ENCODE measurements at places on chromosomes 3 and 15. TPM values are rescaled to one million over a fixed set of nuclear protein-coding genes. Genes with fewer than 3 reads are reported as not detected.
A peak's percentile ranks its signal among the peaks of the same experiment; 100 is the strongest.

Gene CADM2
- 1.7 TPM for polyA plus RNA-seq

DNA sequence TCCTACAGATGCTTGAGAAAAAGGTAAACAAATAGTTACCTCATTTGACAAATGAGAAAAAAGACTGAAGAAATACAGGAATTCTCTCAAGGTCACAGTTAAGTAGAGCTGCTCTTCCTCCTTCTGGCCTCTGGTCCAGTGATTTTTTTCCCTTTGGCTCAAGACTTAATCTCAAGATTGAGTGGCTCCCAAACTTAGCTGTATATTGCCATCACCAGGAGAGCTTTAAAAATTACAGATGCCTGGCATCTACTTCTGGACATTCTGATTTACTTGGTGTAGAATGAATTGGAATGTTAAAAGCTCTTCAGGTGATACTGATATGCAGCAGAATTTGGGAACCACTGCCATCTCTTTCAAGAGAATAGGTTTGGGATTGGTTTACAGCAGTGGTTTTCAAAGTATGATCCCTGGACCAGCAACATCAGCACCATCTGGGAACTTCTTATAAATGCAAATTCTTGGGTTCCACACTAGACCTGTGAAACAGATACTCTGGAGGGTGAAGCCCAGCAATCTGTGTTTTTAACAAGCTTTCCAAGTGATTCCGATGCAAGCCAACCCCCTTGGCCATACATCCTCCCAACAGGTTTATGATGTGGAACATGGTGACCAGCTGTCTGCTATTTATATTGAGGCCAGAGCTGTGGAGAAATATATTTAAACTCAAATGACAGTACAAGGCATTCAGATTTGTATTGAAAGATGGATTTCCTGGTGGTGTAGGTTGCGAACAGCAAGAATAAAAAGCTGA, 333.0 kb upstream of the RARB start:
- DNase-seq, result no peak

- DNase-seq, result no peak
Observed at GRCh38 chr3:99242271-99242670, 340.8 kb upstream of the DCBLD2 start.

- DNase-seq, result no peak
Observed at GRCh38 chr3:58064923-58065638, 56.9 kb downstream of the FLNB start.

Gene TGM5
- polyA plus RNA-seq, result not detected

GRCh38 chr3:73028803-73029202, 32.2 kb downstream of the PPP4R2 start:
- no peak for DNase-seq

- DNase-seq, result peak; percentile 79
Observed at GRCh38 chr3:169772305-169772896, 795 bp upstream of the MYNN start.

Gene AZI2
- polyA plus RNA-seq, result 146 TPM

- no peak for DNase-seq
Observed at GRCh38 chr3:194497799-194498575, 11.2 kb upstream of the ATP13A3 start.

DNA sequence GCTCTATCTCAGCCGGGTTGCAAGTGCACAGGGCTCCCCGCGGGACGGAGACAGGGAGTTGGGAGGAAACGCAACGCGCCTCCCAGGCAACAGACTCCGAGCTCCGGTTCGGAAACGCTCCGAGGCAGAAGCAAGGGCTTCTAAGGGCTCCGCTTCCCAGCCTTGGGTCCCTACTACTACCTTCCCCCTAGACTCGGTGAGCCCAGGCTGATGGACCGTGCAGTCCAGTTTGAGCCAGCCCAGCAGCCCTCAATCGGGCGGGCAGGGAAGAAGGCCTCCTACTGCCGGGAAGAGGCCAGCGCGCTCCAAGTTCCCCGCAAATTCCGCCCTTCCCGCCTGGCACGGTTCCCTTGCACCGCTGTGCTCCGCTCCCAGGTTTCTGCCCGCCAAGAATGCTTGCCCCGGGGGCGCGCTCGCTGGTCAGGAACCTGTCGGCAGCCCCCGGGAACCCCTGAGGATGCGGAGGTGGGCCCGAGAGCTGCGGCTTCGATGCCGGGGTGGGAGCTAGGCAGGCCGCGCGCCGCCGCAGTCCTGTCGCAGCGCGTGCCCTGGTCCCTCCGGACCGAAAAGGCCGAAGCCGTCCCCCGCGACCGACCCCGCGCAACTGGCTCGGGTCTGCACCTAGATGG, 728 bp downstream of the TRANK1 start:
- DNase-seq, result peak; percentile 67

DNA sequence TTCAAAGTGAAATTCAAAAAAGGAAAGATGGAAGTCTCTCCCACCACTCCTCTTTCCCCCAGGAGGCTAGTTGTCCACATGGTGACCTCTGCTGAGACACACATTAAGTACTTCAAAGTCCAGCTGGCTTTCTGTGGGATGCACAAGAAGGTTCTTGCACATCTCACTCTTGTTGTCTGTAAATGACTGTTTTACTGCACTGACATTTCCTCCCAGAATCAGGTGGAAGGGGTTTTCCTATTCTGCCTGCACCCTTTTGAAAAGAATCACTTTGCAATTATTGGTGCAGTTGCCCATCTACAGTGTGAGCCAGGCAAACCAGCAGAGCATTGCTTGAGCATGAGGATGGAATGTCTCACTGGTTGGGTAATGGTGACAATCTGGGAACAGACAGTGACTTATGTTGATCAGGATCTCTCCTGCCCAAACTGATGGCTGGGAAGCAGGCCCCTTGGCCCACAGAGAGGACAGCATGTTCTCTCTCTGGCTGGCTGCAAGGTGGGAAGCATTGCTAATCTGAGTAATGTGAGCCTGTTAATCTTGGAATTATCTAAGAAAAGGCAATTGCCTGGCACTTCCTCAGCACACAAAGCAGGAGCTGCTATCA, 347.7 kb upstream of the SATB1 start:
- no peak for DNase-seq

Gene AHSG
- polyA plus RNA-seq, result not detected

Gene NDN
- 83.9 TPM for polyA plus RNA-seq

GRCh38 chr15:41474941-41475340, 18.7 kb upstream of the ITPKA start:
- DNase-seq, result no peak

Gene MYO5A
- 33.4 TPM for polyA plus RNA-seq

DNA sequence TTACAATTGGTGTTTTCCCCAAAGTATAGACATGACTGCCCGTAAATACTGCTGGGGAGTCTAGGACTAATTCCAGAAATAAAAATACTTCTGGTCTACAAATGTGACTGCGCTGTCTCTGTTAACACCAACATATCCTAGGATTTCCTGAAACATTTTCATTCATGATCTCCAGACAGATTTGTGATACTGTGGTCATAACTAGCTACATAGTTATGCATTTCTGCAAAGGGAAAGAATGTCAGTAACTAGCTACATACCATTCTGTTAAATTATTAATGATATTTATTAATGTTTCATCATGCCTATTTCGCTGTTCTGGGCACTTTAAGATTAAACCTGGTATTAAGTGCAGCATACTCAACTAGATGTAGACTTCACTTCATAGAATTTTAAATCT, 33.3 kb downstream of the SETD5 start:
- no peak for DNase-seq

DNA sequence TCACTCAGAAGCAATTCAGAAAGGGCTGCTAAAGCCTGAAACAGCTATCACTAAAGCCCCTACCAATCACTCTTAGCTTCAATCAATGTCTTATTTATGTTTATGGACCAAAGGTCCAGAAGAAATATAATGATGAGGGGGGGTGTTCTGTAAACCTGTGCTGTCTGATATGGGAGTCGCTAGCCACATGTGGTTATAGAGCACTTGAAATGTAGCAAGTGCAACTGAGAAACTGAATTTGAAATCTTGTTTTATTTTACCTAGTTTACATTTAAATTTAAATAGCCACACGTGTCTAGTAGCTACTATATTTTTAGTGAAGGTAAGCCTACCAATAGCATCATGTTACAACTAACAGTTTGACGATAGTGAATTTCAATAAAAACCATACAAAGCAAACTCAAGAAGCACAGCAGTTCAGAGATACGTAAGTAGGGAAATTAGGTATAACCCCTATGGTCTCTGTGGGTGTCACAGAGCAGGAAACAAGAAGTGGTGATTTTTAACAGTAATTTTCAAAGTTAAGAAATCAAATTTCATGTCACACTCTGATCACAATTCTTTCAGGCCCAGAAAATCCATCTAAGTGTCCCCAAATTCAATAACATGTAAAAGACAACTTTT, 3.6 kb downstream of the POU1F1 start:
- DNase-seq, result no peak

DNA sequence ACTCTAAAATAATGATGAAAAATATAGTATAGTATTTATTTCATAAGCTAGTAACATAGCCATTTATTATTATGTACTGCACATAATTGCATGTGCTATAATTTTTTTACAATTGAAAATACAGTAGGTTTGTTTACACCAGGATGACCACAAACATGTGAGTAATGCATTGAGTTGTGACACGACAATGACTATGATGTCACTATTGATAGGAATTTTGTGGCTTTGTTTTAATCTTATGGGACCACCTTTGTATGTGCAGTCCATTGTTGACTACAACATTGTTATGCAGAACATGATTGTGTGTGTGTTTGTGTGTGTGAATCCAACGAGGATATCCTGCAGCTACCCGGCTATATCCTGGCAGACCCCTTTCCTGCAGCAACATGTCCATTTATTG, 372.2 kb upstream of the MCTP2 start:
- no peak for DNase-seq

- no peak for DNase-seq
Observed at GRCh38 chr15:76118767-76119166, 59.0 kb downstream of the TMEM266 start.

GRCh38 chr3:76021376-76021775, 236.0 kb upstream of the ZNF717 start:
- no peak for DNase-seq

- no peak for DNase-seq
Observed at GRCh38 chr3:53231532-53232511, 24.0 kb downstream of the TKT start.

DNA sequence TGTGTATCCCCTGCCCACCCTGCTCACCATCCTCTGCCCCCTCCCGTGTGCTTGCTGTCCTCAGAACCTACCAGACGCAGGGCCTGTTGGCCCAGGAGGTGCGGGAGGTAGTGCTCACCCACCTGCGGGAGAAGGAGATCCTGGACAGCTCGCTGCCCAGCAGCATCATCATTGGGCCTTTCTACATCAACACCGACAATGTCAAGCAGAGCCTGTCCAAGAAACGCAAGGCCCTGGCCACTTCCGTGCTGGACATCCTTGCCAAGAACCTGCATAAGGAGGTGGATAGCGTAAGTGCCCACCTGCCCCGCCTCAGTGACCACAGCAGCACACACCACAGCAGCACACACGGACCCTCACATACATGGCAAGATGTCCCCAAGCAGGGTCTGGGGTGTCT, 33.0 kb downstream of the DNAH1 start:
- no peak for DNase-seq

GRCh38 chr3:60636846-60637245, 614.4 kb downstream of the FHIT start:
- DNase-seq, result no peak

GRCh38 chr3:60788185-60788584, 463.1 kb downstream of the FHIT start:
- no peak for DNase-seq

- peak; percentile 59 for DNase-seq
Observed at GRCh38 chr15:69997813-69998212, 99.9 kb downstream of the TLE3 start.

DNA sequence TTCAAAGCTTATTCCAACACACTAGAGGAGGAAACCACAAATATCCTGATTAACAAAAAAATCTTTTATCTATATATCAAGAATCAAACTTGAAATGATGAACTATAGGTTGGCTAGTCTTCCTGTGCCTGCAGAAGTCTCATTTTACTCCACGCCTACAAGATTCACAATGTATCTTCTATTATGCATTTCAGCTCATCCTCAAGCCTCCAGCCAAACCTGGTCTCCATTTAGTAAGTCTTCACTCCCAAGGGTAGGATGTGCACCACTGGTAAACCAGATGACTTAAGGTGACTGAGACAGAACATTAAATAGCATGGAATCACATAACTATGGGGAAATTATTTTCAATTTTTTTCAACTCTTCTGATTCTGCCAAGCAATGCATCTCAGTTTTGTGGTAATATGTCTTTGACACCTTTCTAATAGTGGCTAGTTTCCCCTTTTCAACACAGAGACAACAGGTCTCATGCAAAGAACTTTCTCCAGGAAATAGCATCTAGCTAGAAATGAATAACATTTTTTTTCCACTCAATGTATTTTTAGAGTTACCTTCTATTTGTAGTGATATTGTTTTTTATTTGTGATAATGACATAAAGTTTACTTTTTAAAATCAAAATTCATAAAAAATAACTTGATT, 166.9 kb downstream of the TNIK start:
- no peak for DNase-seq

- DNase-seq, result peak; percentile 46
Observed at GRCh38 chr3:192727032-192727847, at the start of gene FGF12. Gene FGF12, minus strand, starts transcription at chr3:192727541.

- no peak for DNase-seq
Observed at GRCh38 chr3:49582177-49582576, 27.9 kb downstream of the BSN start.

GRCh38 chr3:110995461-110996231, 76.0 kb upstream of the NECTIN3 start:
- no peak for DNase-seq

Gene FAH
- polyA plus RNA-seq, result 52.9 TPM

DNA sequence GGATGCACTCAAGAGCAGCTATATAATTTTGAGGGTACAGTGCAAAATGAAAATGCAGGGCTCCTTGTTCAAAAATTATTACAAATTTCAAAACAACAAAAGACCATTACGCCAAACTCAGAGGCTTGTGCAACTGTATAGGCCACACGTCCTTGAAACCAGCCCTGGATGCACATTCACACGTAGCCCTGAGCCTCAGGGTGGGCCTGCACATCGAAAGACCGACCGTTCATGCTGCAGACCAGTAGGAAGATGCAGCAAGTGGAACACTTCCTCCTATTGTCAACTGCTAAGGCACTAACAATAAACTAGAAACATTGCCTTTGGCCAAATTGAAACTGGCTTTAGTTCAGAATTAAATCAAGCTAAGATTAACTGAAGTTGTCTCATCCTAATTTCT, 174.7 kb downstream of the SHOX2 start:
- no peak for DNase-seq

DNA sequence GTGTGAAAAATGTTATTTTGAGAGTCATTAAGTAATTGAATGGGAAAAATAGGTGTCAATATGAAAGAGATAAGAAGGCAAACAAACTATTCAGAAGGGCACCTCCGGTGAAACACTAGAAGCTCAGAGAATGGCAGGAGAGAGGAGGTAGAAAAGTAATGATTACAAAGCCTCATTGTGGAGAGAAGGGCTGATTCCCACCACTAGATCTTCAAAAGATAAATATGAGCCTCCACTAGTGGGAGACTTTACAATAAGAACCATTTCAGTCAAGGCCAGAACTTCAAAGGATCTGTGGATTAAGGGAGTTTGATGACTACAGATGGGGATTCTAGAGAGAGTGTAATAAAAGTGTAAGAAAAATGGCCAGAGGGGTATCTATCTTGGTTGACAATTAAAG, 535.6 kb downstream of the NLGN1 start:
- DNase-seq, result no peak

Gene RASGRP1
- polyA plus RNA-seq, result 1.3 TPM

Gene PTH1R
- polyA plus RNA-seq, result 65.0 TPM

Gene ZNF80
- 0.10 TPM for polyA plus RNA-seq

GRCh38 chr15:59150185-59150584, 45.2 kb downstream of the CCNB2 start:
- no peak for DNase-seq
